Fibroblast of skin of right biceps (primary cell): ENCODE measurements at places on chromosomes 3 and 15.

DNA sequence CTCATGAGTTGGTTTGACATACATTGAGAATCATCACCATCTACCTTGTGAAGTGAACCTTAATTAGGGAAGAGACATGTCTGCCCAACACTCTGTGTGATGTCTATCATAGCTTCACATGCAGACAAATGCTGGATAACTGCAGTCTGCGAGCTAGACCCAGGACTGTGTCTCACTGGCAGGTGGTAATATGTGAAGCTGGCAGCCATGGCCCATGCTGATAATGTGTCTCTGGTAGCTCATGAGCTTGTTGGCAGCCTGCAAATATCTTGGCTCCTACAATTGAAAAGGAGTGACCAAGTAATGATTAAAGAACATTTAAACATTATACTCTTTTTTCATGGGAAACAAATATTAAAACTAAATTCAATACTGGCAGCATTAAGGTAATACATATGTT, 234.8 kb downstream of the CHST2 start:
- no peak for DNase-seq

DNA sequence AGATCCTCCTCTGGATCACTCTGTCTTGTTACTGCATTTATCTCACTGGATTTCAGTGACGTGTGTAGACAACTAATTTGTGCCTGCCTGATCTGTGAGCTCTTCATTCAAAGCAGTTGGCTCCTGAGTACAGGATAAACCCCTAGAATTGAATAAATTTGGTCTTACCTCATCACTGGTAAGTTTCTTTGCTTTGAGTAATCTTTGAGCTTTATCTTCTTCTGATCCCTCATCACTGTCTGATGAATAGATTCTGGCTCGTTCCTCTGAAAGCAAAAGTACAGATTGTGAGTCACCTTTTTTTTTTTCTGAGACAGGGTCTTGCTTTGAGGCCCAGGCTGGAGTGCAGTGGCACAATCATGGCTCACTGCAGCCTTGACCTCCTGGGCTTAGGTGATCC, 24.5 kb downstream of the LEO1 start:
- peak; percentile 13 for DNase-seq

- DNase-seq = no peak
Measured at GRCh38 chr15:73283366-73283962, 85.3 kb downstream of the HCN4 start.

DNA sequence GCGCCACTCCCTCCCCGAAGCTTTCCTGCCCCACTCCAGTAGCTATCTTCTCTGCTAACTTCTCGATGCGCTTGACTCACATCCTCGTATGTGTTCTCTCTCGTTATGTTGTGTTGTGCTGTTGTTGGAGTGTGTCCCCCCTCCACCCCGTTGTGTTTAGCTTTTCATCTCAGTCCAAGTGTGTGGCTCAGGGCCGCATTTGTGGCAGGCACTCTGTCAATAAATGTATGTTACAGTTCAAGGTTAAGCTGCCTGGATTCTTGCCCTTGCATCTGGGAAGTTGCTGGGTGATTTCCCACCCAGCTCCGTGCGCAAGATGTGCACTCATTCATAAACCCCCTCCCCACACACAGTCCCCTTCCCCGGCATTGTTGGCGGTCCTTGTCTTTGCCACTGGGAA, 71.9 kb downstream of the PGPEP1L start:
- no peak for DNase-seq

DNA sequence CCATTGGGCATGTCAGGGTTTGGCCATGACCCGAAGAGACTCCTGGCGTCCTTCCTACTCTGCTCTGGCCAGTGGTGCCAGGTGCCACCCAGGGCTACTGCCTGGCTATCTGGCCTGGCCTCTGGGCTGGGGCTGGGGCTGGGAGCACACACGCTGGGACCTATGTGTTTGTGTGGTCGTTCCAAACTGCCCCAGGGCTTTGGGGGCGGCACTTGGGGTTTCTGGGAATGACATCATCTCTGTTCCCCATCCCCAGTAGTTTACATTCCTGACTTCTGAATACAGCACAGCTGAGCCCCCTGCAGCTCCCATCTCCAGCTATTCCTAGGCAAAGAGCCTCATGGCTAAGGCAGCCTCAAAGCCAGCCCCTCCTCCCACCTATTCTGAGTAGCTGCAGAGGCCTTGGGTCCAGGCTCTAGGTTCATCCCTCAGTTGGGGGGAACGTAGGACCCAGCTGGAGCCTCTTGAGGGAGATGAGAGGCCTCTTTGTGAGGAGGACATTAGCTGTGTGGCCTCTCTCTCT, 24.3 kb downstream of the PLEKHO2 start:
- DNase-seq = peak; percentile 92

GRCh38 chr15:36645106-36645505, 65.7 kb downstream of the CDIN1 start:
- DNase-seq = no peak

DNA sequence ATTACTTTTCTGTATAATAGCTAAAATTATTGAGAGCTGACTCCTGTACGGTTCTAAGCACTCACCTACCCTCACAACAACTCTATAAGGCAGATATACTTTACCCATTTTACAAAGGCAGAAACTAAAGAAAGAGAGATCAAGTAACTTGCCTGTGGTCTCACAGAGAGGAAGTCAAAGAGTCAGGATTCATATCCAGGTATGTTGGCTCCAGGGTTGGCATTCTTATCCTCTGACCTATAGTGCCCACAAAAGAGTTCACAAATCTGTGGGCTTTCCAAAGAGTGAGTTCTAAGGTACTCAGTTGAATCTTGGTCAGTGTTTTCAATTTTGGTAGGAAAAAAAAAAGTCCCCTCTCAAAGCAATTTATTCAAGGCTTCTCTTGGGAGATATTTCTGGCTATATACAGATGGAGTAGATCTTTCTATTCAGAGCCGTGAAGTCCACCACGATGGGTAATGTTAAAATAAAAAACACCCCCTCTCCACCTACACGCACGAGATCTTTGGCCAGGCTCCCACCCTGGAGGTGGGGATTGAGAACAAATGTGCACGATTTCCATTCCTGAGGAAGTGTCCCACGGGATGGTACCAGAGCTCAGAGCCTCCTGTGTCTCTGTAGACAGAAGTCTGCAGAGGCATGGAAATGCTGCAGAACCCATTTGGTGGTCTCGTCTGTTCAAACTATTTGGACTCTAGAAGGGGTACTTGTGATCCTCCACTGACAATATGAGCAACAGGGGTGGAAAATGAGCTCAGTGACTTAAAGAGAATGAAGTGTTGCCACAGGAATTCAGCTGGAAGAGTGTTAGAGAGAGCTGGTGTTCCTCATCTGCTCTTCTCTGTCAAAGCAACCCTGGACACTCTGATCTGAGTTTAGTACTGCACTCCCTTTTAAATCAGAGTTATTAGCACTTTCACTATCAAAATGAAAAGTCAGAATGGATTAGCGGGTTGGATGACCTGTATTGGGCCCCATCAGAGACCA, 212.1 kb upstream of the EIF1B start:
- peak; percentile 29 for DNase-seq

GRCh38 chr3:28743831-28744230, 395.2 kb upstream of the AZI2 start:
- no peak for DNase-seq

- no peak for DNase-seq
Measured at GRCh38 chr3:49028298-49028672, 913 bp downstream of the IMPDH2 start.

GRCh38 chr3:20608054-20608738, 422.2 kb upstream of the SGO1 start:
- DNase-seq = no peak

- DNase-seq = no peak
Measured at GRCh38 chr15:64480891-64481290, 20.5 kb downstream of the ZNF609 start.

DNA sequence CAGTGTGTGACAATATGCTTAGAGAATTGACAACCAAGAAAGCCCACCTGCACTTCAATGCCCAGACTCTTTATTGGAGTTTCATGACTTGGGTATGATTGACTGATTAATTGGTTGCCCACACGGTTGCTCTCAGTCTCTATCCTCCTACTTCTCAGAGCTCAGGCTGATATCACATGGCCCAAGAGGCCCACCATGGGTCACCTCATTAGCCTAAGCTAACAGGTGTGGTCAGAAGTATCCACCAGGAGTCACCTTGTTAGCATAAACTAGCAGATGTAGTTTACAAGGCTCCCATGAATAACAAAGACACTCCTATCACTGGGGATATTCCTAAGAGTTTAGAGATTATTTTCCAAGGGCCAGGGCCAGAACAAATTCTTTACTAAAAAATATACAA, 120.2 kb upstream of the MBNL1 start:
- DNase-seq = no peak

DNA sequence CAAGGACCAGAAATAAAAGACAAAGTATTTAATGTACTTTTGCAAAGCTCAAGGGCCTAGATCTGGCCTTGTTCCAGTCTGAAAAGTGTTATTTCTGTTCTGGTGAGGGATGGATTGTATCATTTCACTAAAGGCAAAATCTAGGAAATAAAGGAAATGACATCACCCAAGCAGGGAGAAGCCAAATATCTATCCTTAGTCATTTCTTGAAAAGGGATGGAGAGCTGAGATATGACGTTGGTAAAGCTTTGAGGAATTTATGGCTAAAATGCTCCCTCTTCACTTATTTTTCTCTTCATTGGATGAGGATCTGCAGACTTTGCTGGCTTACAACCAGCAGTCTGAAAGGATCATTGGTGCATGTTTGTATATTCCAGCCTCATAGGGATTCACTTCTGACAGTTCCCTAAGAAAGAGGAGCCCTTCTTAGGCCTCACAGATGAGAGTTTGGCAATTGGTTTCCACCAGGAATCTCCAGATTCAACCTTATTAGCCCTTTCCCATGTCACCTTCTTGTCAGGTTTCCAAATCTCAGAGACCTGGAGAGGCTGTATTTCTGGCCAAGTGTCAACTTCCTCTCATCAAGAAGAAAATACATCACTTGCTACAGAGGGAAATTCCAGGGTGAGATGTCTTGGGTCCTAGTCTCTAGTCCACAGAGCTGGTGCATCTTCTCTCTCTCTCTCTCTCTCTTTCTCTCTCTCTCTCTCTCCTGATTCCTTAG, 93.7 kb upstream of the BOC start:
- peak; percentile 94 for DNase-seq

- no peak for DNase-seq
Measured at GRCh38 chr3:31300456-31301443, 232.0 kb upstream of the STT3B start.

GRCh38 chr3:123423806-123424205, 25.1 kb downstream of the ADCY5 start:
- DNase-seq = no peak

DNA sequence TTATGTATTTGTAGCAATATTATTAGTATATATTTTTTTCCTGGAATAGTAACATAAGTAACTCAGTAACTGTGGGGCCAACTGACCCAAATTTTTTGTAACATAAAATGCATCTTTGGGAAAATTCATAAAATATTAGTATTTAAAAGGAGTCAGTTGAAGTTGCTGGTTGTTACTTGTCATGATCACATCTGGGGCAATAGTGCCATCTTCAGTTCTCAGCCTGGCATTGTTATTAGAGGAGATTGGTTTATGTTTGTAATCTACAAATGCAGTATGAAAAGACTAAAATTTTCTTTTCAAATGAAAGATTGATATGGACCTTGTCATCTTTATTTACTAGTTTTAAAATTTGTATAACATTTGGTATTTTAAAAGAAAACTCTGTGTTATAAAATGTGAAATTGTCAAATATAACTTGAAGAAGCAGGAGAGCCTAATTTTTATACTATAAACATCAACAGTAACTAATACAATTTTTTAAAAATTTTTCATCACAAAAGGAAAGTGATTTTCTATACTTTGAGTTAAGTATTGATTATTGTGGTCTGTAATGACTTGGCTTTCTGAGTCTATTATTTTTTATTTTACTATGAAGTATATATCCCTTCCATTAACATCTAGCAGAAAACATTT, 38.8 kb upstream of the MLF1 start:
- peak; percentile 56 for DNase-seq

GRCh38 chr15:66815318-66815717, 113.3 kb downstream of the SMAD6 start:
- peak; percentile 91 for DNase-seq

- no peak for DNase-seq
Measured at GRCh38 chr3:31086698-31087097, 192.2 kb upstream of the GADL1 start.

DNA sequence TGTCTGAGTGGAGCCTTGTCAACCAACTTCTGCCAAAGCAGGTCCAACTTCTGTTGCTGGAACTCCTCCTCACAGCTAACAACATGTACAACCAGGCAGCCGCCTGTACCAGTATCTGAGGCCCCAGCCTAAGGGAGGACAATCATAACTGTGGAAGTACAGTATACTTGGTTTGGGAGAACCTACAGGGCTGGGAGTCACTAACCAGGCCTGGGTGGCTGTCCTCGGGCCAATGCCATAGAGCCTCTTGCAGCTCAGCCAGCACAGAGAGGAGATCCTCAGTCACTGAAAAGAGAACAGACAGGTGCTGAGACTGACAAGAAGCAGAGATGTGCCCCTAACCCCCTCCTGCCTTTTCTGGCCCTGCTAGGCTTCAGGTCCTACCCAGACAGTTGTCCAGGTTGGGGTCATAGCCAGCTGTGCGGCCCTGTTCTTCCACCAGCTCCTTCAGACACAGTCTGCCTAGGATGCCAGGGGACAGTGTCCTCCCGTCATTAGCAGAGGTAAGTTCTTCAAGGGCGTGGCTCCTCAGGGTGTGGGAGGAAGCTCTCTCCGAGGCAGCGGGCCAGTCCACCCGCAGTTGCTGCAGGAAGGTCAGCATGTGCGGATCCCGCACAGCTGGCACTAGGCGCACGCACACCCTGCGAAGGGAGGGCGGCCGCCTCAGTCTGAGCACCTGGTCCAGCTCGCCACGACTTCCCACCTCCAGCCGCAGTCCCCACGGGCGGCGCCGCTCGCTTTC, 980 bp downstream of the DALRD3 start:
- no peak for DNase-seq

- no peak for DNase-seq
Measured at GRCh38 chr3:14422016-14422963, 19.9 kb downstream of the SLC6A6 start.

- DNase-seq = no peak
Measured at GRCh38 chr15:33915571-33916407, 52.5 kb upstream of the CHRM5 start.

DNA sequence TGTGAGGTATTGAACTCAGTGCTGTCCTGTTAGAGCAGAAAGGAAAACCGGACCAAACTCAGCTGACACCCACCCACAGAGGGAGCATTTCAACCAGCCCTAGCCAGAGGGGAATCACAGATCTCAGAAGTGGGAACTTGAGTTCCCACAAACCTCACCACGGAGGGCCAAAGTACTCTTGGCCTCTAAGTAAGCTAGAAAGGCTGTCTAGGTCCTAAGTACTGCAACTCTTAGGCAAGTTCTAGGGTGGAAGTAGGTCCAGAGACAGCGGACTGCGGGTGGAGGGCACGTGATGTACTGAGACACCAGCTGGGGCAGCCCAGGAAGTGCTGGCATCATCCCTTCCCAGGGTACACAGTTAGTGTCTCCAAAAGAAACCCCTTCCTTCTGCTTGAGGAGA, 34.1 kb downstream of the EOMES start:
- DNase-seq = no peak

DNA sequence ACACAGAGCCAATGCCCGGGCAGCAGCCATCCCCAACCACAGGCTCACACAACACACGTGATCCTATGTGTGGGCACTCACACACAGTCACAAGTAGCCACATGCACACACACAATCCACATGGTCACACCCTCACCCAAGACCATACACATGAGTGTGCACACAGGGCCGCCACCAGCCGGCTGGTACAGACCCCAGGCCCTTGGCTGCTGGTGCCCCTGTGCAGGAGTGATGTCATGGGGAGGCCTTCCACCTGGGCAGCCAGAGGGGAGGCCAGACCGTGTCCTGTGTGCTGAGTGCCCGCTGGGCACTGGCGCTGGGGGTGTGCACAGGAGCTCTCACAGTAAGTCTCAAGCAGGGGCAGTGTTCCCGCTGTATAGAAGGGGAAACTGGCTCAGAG, 36.9 kb downstream of the DNAJB8 start:
- DNase-seq = no peak

- DNase-seq = peak; percentile 39
Measured at GRCh38 chr15:40310001-40310959, 2.5 kb upstream of the PLCB2 start.
